ENCODE measurements at places on chromosomes 4 and X.

DNA sequence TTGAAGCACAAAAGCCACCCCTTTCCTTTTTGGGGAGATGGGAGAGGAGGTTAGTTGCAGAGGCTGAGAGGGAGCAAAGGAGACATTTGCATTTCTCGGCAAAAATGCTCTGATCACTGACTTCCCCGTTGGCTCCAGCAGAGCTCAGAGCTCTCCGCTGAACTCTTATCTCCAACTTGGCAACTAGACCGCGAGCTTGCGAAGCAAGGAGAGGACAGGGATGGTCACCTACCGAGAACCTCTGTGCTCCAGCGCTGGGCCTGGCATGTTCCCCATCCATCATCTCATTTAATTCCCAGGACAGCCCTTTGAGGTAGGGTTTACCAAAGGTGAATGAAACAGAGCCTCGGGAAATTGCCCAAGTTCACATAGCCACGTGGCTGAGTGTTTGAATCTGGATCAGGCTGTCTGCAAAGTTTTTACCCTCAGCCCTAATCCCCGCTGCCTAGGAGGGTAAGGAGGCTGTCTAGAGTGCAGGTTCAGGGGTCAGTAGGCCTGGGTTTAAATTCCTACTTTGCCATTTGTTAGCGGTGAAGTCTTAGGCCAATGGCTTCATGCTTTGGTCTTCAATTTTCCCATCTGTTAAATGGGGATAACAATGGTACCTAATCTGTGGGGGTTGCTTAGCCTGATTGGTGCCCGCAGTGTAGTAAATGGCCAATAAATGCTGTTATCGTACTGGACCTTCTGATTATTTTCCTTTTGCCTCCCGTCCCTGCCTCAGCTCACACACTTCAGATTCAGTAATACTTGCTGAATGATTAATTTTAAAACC, 3.8 kb upstream of the CITED1 start:
- no peak for DNase-seq

DNA sequence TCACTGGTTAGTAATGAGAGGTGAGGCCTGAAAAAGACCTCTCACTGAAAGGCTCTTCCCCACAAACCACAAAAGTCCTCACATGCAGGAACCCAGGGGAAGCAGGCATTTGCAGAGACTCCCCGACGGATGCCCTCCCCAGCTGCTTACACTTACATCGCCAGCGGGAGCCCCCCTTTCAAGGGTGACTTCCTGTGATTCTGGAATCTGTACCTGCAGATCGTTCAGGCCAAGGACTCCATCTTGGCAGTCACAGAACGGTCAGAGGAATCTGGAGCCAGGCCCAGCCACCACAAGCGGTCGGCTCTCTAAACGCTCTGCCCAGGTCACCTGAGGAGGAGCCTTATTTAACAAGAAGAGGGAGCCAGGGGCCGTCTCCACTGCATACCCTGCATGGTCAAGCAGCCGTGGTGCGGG, 71.3 kb upstream of the STS start:
- no peak for DNase-seq

DNA sequence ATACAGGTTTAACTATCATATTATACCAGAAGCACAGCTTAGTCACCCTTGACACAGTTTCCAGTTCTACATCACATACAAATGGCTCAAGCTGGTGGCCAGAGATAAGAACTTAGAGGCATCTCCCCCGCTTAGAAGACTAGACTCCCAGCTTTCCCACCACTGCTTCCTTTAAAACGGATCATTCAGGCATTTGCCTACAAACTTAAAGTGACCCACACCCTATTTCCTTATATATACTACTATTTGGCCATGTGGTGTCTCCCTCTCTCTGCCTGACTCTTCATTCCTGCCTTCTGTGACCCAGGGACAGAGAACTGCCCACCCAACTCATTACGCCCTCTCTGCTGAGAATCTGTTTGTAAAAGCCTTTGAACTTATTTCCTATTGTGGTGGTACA, 781.2 kb upstream of the DIAPH2 start:
- DNase-seq, result no peak

DNA sequence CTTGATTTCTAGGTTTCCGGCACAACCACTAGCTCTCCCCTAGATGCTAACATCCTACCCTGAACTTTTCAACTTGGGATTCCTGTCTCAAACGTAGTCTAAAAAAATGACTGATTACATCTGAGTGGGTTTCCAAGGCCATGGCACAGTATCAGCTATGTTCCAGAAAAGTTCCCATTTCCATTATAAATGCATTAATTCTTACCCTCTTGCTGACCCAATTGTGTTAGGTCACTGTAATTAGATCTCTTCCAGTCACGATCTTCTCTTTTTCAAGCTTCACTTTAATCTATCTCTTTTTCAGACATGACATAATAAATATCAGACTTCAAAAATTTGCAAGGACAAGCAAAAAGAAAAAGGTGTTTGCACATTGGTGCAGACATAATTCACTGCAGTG, 50.6 kb upstream of the PDE5A start:
- DNase-seq, result no peak

DNA sequence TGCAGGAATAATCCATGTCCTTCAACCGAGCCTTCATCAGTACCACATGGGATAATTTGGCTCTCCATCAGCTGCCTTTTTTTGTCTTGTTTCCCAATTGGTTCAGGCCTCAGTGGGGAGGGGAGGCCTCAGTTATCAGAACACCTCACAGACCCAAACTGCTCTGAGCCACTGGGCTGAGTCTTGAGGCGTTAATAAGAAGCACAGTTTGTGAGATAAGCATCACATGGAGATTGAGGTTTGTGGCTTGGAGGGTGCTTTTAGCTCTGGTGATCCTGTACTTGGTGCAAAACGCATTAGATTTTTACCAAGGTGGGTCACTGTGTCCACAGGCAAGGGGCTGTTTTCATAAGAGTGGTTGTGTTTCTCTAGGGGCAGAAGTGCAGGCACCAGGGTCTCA, 82.8 kb upstream of the HPF1 start:
- DNase-seq, result no peak

GRCh38 chr4:170428929-170429328, 339.2 kb upstream of the AADAT start:
- no peak for DNase-seq

GRCh38 chr4:158656439-158656838, 15.2 kb downstream of the C4orf46 start:
- no peak for DNase-seq

DNA sequence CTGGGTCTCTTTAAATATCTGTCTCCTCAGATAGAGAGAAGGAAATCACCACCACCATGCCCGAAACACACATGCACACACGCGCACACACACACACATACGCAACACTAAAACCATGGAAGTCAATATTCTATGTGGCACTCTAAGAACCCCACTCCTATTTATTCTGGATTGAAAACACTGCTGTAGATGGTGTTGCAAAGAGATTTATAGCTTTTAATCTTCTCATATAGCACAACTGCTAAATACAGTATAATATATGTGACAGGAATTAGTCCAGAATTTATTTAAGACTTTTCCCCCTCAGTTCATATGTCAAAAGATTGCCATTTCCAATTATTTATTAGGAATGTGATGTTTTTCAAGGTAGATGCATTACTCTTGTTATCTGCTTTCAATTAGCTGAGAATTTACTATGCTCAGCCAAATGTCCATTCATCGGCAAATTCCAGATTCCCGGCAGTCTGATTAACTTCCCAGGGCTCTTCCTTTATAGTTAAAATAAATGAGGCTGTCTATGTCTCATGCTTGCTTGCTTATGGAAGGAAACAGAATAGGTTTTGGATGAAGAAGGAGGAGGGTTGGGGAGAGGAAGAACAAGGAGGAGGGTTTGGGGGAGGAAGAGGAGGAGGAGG, 115.4 kb upstream of the NDP start:
- DNase-seq, result no peak

DNA sequence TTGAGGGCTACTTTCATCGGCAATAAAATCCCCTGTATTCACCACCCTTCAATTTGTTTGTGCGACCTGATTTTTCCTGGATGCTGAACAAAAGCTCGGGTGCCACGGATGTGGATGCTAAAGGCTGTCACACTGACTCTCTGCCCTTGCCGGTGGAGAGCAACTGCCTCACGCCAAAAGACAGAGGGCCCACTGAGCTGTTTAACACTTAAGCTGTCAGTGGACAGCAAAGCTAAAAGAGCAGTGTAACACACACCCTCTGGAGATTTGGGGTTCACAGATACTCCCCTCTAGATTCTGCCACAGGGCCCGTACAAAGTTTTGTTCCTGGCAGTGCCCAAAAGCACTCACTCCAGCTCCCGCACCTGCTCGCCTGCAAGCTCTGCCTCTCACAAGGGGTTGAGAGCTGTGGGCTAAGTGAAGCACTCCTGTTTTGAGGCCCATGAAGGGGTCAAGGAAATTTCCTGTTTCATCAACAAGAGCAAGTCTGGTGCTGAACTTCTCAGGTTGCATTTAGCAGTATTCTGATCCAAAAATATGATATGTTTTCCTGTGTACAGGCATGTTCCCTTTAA, 1571.9 kb downstream of the ADGRL3 start:
- no peak for DNase-seq

- DNase-seq, result no peak
These were observed 207.2 kb downstream of the NLGN4X start for GRCh38 chrX:6021316-6022091.

- no peak for DNase-seq
These were observed 4.7 kb downstream of the RIPPLY1 start for GRCh38 chrX:106898462-106898861.

DNA sequence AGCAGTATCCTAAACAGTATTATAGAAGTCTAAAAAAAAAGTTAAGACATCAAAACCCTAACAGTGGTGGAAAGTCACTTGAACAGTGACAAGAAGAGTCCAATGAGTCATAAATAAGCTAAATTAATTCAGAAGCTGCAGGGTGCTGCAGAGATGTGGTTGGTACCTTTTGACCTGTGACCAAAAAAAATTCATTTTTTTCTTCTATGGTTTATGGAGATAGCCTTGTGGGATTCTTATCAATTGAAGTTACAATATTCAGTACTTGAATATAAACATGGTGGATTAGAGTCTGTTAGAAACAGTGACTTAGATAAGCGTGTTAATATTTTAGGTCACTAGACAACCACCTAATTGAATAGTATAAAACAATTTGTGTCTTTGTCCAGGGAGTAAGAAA, 35.4 kb downstream of the CCSER1 start:
- no peak for DNase-seq

GRCh38 chr4:153038623-153039311, 102.6 kb downstream of the FHDC1 start:
- DNase-seq, result no peak

- DNase-seq, result no peak
These were observed 53.4 kb upstream of the ZCCHC13 start for GRCh38 chrX:74250574-74250973.

DNA sequence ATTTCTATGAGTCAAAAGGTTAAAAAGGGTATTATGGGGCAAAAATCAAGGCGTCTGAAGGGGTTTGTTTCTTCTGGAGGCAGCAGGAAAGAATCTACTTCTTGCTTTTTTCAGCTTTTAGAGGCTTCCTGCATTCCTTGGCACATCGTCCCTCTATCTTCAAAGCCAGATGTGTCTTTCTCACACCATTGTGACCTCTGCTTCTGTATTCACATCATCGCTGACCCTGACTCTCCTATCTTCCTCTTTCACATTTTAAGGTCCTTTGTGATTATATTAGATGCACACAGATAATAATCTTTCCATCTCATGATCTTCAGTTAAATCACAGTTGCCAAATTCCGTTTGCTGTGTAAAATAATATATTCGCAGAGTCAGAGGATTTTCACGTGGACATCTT, 112.7 kb downstream of the PPP4R3C start:
- DNase-seq, result no peak

GRCh38 chr4:110492522-110492921, 16.6 kb downstream of the ENPEP start:
- no peak for DNase-seq

- no peak for DNase-seq
These were observed 32.4 kb downstream of the MAGEC1 start for GRCh38 chrX:141936080-141936479.

GRCh38 chrX:151359931-151360871, 36.8 kb upstream of the VMA21 start:
- no peak for DNase-seq

- no peak for DNase-seq
These were observed 32.8 kb upstream of the PPARGC1A start for GRCh38 chr4:23922541-23923111.

DNA sequence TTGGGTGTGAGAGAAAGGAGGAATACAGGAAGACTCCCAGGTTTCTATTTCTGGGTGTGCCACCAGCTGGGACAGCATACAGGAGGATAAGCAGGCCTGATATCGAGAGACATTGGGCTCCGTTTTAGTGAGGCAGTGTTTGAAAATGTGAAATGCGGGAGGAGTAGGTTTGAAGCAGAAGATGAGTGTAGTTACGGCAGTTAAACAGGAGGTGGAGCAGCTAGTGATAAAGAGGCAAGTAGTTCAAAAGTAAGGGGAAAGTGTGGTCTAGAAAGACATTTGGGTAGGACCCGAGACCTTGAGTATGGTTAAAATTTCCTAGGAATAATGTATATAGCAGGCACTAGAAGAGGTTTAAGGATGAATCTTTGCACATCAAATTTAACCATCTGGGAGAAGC, 42.4 kb downstream of the DCUN1D4 start:
- no peak for DNase-seq

GRCh38 chr4:101282076-101282844, 65.1 kb downstream of the PPP3CA start:
- DNase-seq, result no peak

GRCh38 chr4:106365613-106366012, 3.0 kb downstream of the GIMD1 start:
- no peak for DNase-seq

GRCh38 chr4:41057467-41057866, 156.9 kb downstream of the APBB2 start:
- DNase-seq, result no peak

GRCh38 chr4:61067381-61067780, 132.7 kb upstream of the ADGRL3 start:
- no peak for DNase-seq

- no peak for DNase-seq
These were observed 91.8 kb upstream of the ENPP6 start for GRCh38 chr4:184309241-184310170.

- no peak for DNase-seq
These were observed 5.4 kb downstream of the CPE start for GRCh38 chr4:165384186-165384585.

- no peak for DNase-seq
These were observed 94.4 kb downstream of the PHKA2 start for GRCh38 chrX:18889346-18890048.

DNA sequence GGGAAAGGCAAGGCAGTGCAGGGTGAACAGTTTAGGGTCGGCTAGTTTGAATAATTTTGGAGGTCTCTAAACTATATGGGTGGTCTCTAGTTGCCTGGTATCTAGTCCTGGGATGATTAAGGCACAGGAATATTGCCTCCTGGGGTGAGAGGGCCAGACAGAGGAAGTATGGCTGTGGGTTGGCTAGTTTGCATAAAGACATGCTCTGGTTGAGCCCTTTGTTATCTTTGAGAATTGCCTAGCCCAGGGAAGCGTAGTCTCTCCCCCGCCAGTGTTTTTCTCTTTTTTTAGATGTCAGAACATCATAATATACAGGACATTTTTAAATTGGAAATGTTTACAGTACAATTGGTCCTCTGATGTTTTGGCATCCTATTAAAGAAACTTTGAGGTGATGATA, 163.5 kb downstream of the PWWP3B start:
- no peak for DNase-seq

Data from effector memory CD4-positive, alpha-beta T cell (primary cell).